ENCODE measurements at places on chromosomes 11 and 22. TPM values are rescaled to one million over a fixed set of nuclear protein-coding genes. Genes with fewer than 3 reads are reported as not detected.
A peak's percentile ranks its signal among the peaks of the same experiment; 100 is the strongest.

Gene TEX12
- not detected for total RNA-seq

- H3K36me3 ChIP-seq, result peaks cover 4% of the 10 kb centered on the region
- peak overlapping the region; percentile 77 for H3K27ac ChIP-seq
- no peak overlapping the region for H3K4me3 ChIP-seq
- no peak for DNase-seq
- H3K4me1 ChIP-seq, result peaks cover 26% of the 10 kb centered on the region
- H3K27me3 ChIP-seq, result no peaks in the 10 kb centered on the region
Measured at GRCh38 chr11:116993599-116993998, 104.6 kb downstream of the SIK3 start.

Gene RASL10A
- not detected for total RNA-seq

DNA sequence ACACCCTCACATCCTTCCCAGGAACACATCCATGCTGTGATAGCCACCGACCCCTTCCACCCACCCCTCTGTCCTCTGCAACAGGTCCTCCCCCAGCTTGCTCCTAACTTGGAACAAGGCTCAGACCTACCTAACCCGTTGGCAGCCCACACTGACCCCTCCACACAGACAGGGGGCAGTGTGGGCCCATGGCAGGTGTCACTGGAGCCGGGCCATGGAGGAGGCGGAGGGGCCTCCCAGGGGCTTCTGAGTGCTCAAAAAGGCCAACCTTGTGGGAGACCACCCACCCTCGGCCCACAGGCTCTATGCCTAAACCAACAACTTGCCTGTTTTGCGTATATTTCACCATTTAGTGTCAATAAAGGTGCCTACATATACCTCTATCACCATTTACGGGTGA is 57.0 kb downstream of the CERK start:
- H3K27me3 ChIP-seq, result no peaks in the 10 kb centered on the region
- no peak overlapping the region for H3K4me3 ChIP-seq
- no peak for DNase-seq
- no peak overlapping the region for H3K27ac ChIP-seq

Gene INS
- total RNA-seq, result not detected

- no peak overlapping the region for H3K27ac ChIP-seq
- no peak overlapping the region for H3K4me3 ChIP-seq
- no peaks in the 10 kb centered on the region for H3K4me1 ChIP-seq
- H3K36me3 ChIP-seq, result no peaks in the 10 kb centered on the region
Measured at GRCh38 chr11:126585388-126585773, 229.9 kb downstream of the ST3GAL4 start.

GRCh38 chr11:114605370-114605769 is 9.8 kb upstream of the NXPE4 start:
- no peaks in the 10 kb centered on the region for H3K36me3 ChIP-seq
- H3K27ac ChIP-seq, result no peak overlapping the region
- H3K4me3 ChIP-seq, result no peak overlapping the region
- H3K4me1 ChIP-seq, result no peaks in the 10 kb centered on the region
- no peak for DNase-seq

DNA sequence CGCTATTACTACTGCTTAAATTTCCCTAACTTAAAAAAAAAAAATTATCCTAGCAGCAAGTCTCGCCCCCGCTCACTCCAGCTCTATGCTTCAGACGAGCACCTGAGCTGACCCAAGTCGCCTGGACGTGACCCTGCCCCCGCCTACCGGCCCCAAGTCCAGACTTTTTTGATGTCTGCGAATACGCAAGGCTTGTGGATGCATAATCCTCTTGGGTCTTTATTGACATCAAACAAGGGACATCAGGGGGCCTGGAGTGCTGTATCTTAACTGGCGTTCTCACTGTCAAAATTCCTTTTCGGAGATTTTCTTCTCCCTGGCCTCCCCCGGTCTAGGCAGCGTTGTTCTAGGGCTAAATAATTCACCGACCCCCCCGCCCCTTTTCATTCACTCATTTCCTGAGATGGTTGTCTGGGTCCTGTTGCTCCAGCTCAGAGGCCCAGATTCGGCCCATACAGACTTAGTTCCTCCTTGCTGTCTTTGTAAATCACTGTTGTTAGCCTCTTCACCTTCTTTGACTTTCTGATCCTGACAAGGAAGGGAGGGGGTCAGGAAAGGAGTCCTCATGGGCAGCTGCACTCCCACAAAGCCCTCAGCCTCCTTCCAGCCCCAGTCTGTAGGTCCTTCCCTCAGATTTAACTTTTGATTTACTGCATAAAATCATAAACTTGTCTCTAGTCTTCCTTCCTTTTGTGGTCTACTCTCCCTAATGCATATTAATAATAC is 601 bp upstream of the LRP4 start:
- H3K4me1 ChIP-seq, result peaks cover 58% of the 10 kb centered on the region
- peak overlapping the region; percentile 94 for H3K27ac ChIP-seq
- H3K36me3 ChIP-seq, result no peaks in the 10 kb centered on the region
- DNase-seq, result no peak
- H3K4me3 ChIP-seq, result peak overlapping the region; percentile 74

DNA sequence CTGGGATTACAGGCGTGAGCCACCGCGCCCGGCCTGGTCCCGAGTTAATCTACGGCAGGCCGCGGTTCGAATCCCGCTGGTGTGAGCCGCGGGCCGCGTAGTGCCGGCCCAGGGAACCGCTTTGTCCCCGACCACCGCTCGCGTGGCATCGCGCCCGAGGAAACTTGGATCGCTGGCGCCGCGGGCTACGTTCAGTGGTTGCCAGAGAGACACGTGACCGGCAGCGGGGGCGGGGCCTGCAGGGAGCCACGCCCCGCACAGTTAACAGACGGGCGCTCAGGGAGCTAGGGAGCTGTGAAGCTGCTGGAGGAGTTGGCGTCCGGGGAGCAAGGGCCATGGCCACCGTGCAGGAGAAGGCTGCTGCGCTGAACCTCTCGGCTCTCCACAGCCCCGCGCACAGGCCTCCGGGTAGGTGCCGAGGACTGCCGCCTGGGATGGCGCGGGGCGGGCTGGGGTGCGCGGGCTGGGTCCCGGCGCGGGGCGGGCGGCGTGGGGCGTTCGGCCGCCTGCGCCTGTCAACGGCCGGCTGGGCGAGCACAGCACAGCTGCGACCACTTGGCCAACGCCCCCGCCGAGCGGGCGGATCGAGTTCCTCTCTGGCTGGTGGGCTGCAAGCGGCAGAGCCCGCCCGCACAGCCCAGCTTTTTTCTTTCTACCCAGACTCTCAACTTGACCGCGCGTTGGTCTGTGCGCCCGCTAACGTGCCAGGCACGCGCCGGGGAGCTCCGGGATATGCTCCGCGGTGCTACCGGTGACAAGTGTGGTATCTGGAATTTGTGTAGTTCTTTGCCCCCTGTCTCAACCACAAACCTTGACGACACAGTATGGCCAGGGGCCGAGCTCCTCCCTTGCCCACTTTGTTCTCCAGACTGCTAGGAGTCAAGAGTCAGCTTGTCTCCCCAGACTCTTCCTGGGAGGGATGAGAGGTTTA is at the start of gene DEPDC7:
Gene DEPDC7, plus strand, starts transcription at position 258 of the 931 bp plus-strand sequence. Its CDS starts 78 bp downstream, at position 336.
- no peaks in the 10 kb centered on the region for H3K36me3 ChIP-seq
- H3K27ac ChIP-seq, result peak within 1 kb of the TSS; percentile 62
- DNase-seq, result peak; percentile 97
- no peaks in the 10 kb centered on the region for H3K27me3 ChIP-seq

DNA sequence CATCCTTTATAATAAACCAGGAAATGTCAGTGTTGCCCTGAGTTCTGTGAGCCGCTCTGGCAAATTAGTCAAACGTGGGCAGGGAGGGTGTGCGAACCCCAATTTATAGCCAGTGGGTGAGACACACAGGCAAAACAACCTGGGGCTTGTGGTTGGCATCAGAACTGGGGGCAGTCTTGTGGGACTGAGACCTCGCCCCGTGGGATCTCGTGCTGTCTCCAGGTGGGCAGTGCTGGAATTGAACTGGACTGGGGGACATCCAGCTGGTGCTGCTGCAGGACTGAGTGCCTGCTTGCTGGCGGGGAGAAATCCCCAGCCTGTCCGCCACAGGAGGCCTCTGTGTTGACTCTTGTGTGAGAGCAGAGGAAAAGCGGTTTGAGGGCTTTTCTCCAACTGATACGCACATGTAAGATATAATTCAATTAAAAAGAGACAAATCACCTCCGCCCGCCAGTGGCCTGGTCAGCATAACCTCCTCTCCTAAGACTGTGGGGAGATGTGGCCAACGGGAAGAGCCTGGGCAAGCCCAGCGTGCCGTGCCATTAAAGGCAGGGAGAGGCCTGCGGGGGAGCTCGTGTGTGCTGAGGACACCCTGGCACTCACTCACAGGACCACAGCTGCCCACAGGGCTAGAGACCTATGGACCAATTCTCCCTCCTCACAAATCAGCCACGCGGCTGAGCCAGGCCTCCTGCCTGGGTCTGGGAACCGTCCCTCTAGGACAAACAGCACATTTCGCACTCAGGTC is 18.4 kb downstream of the SULT4A1 start:
- H3K4me3 ChIP-seq, result no peak overlapping the region
- no peaks in the 10 kb centered on the region for H3K4me1 ChIP-seq
- H3K36me3 ChIP-seq, result no peaks in the 10 kb centered on the region
- no peak for DNase-seq
- H3K27me3 ChIP-seq, result peaks cover 4% of the 10 kb centered on the region

DNA sequence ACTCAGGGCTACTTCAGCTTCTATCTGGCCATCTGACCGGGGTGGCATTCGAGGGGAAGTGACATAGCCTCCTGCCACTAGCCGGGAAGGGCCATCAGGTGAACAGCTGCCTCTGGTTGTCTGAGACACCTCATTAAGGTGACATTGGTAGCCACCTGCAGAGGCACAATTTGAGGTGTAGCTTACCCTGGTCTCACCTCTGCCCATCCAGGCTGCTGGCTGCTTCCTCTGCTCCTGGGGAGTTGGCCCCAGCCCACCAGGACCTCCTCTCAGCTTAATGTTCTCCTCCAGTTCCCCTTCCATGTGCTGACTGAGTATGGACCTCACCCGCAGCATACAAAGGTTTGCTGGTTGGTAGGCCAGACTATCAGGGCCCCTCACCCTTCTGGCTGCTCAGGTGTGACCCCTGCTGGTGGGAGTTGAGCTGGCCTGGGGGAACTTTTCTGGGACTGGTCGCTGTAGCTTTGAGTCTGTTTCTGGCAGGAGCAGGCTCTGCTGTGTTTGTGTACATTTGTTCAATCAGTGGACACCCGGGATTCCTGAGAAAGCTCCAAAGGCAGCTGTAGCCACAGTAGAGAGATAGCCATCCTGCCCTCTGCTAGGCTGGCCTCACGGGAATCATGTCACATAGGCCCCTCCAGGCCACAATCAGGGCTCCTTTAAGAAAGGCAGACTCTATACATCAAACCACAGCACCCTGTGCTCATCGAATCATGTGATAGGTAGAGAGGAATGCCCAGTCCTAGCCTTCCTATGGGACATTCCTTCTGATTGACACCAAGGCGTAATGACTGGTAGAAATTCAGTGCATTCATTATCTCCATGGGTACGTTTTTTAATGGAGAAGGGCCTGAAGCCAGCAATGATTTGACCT is 295.1 kb upstream of the PLET1 start:
- H3K27ac ChIP-seq, result no peak overlapping the region
- no peak overlapping the region for H3K4me3 ChIP-seq
- no peak for DNase-seq
- H3K36me3 ChIP-seq, result no peaks in the 10 kb centered on the region

DNA sequence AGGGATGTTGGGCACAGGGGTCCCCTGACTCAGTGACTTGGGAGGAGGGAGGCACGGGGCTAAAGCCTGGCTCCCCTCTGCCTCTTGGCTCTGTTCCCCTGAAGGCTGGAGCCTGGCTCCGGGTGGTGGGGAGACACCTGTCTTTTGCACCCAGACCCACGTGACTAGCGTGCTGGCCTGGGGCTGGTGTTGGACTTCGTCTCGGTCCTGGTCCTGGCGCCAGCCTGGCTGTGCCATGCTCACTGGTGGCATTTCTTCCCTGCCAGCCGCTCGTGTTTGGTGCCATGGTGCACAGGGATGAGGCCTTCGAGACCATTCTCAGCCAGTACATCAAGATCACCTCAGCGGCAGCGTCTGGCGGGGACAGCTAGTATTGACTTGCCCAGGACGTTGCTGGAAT is 56.7 kb downstream of the GRAMD4 start:
- DNase-seq, result no peak
- peaks cover 5% of the 10 kb centered on the region for H3K4me1 ChIP-seq
- H3K36me3 ChIP-seq, result peaks cover 6% of the 10 kb centered on the region
- H3K27me3 ChIP-seq, result no peaks in the 10 kb centered on the region
- no peak overlapping the region for H3K4me3 ChIP-seq
- H3K27ac ChIP-seq, result no peak overlapping the region

DNA sequence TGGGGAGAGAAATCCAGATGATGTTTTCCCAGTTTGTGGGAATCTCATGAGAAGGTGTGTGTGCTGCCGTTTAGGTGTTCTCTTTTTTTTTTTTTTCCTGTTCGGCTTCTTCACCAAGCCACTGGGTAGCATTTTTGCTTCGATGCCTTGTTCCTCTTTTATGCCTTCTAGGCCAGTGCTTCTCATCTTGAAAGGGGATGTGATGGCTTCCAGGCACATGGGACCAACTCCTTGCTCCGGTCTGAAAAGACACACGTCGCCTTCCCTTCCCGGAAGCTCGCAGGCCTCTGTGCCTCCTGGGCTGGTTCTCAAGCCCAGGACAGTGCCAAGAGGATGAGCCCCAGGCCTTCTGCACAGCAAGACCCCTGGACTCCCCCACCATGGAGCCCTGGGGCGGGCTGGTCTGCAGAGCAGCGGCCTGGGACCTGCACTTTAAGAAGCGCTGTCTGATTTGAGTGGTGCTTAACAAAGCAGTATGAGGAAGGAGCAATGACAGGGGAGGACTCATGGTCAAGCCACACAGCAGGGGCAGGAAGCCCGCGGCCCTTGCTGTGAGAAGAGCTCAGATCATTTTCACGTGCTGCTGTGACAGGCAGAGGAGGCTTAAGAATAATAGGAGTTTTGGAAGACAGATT is 158.8 kb downstream of the MPPED1 start:
- no peak for DNase-seq
- no peak overlapping the region for H3K27ac ChIP-seq
- H3K36me3 ChIP-seq, result no peaks in the 10 kb centered on the region
- no peak overlapping the region for H3K4me3 ChIP-seq
- peaks cover 26% of the 10 kb centered on the region for H3K27me3 ChIP-seq

Gene MRPL40
- total RNA-seq, result 24.2 TPM

- DNase-seq, result no peak
- no peak overlapping the region for H3K4me3 ChIP-seq
- peaks cover 4% of the 10 kb centered on the region for H3K36me3 ChIP-seq
Measured at GRCh38 chr22:24285245-24285644, 14.6 kb downstream of the SPECC1L start.

DNA sequence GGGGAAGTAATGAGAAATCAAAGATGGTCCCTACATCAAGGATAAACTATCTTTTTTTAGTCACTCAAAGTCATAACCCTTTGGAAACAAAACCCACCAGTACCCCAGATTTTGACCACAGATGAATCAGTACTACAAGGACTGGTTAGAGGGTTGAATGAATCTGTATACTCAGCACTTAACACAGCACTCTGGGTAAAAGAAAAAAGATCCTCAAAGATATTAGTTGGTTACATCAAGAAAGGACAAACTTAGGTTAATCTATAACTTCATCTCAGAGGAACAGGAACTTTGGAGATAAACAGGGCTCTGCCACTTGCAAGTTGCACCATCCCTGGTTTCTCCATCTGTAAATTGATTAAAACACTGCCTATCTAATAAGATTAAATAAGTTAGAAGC is 18.8 kb downstream of the SC5D start:
- H3K4me3 ChIP-seq, result no peak overlapping the region
- no peak overlapping the region for H3K27ac ChIP-seq
- H3K4me1 ChIP-seq, result no peaks in the 10 kb centered on the region
- peaks cover 24% of the 10 kb centered on the region for H3K36me3 ChIP-seq
- no peak for DNase-seq
- H3K27me3 ChIP-seq, result peaks cover 3% of the 10 kb centered on the region

GRCh38 chr11:95692526-95693260 is 96.9 kb downstream of the FAM76B start:
- DNase-seq, result no peak
- H3K27ac ChIP-seq, result no peak overlapping the region
- peaks cover under 1% of the 10 kb centered on the region for H3K27me3 ChIP-seq

GRCh38 chr22:43256976-43257545 is 70.1 kb upstream of the TTLL12 start:
- DNase-seq, result no peak
- H3K36me3 ChIP-seq, result no peaks in the 10 kb centered on the region

Gene SHISAL1
- 6.1 TPM for total RNA-seq

All from osteocyte (in vitro differentiated cells).